ENCODE measurements at places on chromosomes 4 and X. TPM values are rescaled to one million over a fixed set of nuclear protein-coding genes. Genes with fewer than 3 reads are reported as not detected.

- DNase-seq = no peak
Observed at GRCh38 chrX:34058005-34058404, 74.1 kb downstream of the FAM47A start.

Gene TLR6
- 12.4 TPM for total RNA-seq

DNA sequence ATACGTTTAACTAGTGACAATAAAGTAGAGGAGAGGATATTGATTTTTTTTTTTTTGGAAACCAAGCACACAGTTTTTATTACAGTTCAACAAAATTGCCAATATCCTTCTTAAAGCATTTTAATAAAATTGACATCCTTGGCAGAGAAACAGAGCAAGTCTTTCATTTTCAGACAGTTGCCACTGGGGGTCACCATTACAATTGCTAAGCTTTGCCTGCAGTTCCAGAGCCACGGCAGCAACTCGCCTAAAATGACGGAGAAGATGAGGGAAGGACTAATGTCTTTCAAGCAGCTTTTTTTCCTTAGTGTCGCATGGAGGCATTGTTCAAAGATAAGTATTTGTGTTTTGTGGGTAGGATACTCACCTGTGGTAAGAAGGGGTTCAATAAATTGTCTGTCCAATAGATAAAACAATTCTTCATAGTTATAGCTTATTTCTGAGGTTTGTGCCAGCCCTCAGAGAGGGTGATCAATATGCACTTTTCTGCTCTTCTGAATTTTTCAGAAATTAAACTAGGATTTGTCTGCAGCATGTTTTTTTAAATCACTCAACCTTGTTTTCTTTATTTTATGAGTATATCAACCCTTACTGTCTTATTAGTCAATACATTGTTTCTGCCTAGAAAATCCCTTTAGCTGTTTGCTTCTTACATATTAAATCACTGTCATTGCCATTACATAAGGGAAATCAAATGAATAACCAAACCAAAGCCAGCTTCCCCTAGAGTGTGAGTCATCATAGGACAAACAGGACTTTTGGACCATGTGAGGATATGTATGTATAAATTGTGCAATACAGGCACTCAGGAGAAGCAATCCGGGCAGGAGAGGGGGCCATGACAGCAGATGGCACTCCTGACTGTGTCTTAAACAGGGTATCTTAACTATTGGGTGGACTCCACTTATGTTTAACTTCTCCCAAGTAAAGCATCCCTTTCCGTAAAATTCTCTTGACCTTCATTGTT lies 508.1 kb upstream of the ARX start:
- peak; percentile 69 for DNase-seq

Gene DTHD1
- not detected for total RNA-seq

Gene CNKSR2
- not detected for total RNA-seq

Gene FOXR2
- total RNA-seq = not detected

Gene PASD1
- total RNA-seq = not detected

Gene ADGRG2
- not detected for total RNA-seq

DNA sequence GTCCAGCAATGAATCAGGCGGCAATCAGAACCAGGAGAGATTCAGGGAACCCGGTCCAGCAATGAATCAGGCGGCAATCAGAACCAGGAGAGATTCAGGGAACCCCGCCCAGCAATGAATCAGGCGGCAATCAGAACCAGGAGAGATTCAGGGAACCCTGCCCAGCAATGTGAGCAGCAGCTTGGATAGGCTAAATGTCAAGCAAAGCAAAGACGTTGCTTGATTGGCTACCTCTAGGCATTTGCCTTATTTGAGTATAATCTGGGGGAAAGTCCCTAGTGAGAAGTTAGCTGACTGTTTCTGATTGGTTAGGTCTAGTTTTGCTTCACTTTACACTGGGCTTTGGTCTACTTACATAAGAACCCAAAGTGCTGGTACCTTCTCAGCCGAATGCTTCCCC lies 1212.2 kb upstream of the TENM3 start:
- no peak for DNase-seq

Gene MEPE
- total RNA-seq = not detected

GRCh38 chr4:5870701-5871100 lies 22.2 kb downstream of the CRMP1 start:
- peak; percentile 39 for DNase-seq

Gene SMIM10L2A
- total RNA-seq = 0.11 TPM

GRCh38 chr4:168864821-168865541 lies 145.1 kb downstream of the CBR4 start:
- no peak for DNase-seq

Gene TLR3
- 9.7 TPM for total RNA-seq
